ENCODE measurements at places on chromosomes 5 and 9. TPM values are rescaled to one million over a fixed set of nuclear protein-coding genes. Genes with fewer than 3 reads are reported as not detected.

Gene AK8
- total RNA-seq: 0.89 TPM

Gene ARSI
- 44.0 TPM for total RNA-seq

Gene IFNA13
- total RNA-seq: not detected

Gene RALGDS
- 27.8 TPM for total RNA-seq

Gene SVEP1
- 1.9 TPM for total RNA-seq

Gene TMEM215
- not detected for total RNA-seq

Gene LIX1
- total RNA-seq: not detected

Gene F2RL1
- total RNA-seq: 254 TPM

Gene MARCOL
- total RNA-seq: not detected

Gene SLC36A2
- not detected for total RNA-seq

Gene ENHO
- 2.7 TPM for total RNA-seq

Gene LCN12
- 1.9 TPM for total RNA-seq

Gene CNTLN
- total RNA-seq: 6.3 TPM

Gene IGFBPL1
- total RNA-seq: 2.9 TPM

Gene FYB1
- total RNA-seq: 17.1 TPM

Gene CBY3
- total RNA-seq: not detected

Gene ADAMTS19
- not detected for total RNA-seq

Gene GABBR2
- total RNA-seq: 0.15 TPM

Gene SGCD
- total RNA-seq: 4.0 TPM

Gene PCDHAC2
- 3.0 TPM for total RNA-seq

Gene C9orf50
- total RNA-seq: not detected

Gene REEP2
- total RNA-seq: 7.5 TPM

Gene ACSL6
- total RNA-seq: not detected

Gene INSL4
- total RNA-seq: 19.2 TPM

Gene AHRR
- 3.5 TPM for total RNA-seq

Gene STRBP
- total RNA-seq: 15.6 TPM

Gene PIP5KL1
- total RNA-seq: 2.1 TPM

Gene GLDC
- 14.7 TPM for total RNA-seq

Gene PCSK1
- total RNA-seq: 0.56 TPM

Gene RUSC2
- total RNA-seq: 23.8 TPM

Data from A549 treated with DMSO at 1 μM for 4 hours (cell line).